ENCODE measurements at places on chromosomes 12 and 14.

GRCh38 chr12:107134558-107134957, 41.2 kb upstream of the CRY1 start:
- no peak for DNase-seq

GRCh38 chr12:116650585-116651087, 87.2 kb downstream of the SPRING1 start:
- no peak for DNase-seq

- no peak for DNase-seq
Observed at GRCh38 chr14:98935921-98936320, 336.1 kb downstream of the BCL11B start.

DNA sequence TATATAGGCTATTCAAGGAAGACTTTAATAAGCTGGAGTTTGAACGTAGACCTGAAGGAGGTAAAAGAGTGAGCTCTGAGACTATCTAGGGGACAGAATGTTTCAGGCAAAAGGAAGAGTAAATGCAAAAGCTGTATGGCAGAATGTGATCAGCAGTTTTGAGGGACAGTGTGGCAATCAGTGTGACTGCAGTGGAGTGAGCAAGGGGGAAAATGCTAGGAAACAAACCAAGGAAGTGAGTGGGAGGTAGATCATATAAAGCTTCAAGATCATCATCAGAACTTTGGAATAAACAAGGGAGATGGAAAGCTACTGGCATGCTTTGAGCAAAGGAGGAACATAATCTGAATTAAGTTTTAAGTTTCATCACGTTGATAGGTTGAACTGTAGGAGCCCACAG, 67.5 kb upstream of the BTG1 start:
- no peak for DNase-seq

DNA sequence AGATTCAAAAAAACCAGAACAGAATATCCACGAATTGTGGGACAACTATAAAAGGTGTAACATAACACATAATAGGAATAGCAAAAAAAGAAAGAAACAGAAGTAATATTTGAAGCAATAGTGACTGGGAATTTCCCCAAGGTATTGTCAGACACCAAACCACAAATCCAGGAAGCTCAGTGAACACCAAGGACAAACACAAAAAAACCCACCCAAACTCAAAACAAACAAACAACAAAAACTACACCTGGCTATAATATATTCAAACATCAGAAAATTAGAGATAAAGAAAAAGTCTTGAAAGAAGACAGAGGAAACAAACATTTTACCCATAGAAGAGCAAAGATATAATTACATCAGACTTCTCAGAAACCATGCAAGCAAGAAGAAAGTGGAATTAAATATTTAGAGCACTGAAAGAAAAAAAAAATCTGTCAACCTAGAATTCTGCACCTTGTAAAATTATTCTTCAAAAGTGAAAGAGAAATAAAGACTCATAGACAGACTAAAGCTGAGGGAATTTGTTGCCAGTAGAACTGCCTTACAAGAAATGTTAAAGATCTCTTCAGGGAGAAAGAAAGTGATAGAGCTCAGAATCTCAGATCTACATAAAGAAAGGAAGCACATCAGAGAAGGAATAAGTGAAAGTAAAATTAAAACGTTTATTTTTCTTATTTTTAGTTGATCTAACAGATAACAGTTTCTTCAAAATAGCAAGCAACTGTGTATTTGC, 12.1 kb upstream of the HMGA2 start:
- no peak for DNase-seq

- DNase-seq, result no peak
Observed at GRCh38 chr12:6820166-6820565, 1.5 kb upstream of the GPR162 start.

DNA sequence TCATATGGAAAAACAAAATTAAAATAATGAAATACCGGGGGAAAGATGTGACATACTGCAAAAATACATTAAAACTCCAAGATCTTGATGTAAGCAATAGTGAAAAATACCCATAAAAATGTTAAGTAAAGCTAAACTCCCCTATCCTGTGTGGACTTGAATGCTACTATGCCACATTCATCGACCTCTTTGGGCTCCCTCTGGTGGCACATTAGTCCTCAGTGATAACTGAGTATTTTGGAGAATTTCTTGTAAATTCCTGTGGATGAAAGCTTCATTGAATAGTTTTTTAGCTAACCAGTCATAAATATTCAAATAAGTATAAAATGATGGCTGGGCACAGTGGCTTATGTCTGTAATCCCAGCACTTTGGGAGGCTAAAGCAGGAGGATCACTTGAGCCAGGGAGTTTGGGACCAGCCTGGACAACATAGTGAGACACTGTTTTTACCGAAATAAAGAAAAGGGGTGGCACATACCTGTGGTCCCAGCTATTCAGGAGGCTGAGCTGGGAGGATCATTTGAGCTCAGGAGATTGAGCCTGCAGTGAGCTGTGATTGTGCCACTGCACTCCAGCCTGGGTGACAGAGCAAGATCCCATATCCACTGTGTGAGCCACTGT, 42.4 kb upstream of the SGPP1 start:
- DNase-seq, result no peak

DNA sequence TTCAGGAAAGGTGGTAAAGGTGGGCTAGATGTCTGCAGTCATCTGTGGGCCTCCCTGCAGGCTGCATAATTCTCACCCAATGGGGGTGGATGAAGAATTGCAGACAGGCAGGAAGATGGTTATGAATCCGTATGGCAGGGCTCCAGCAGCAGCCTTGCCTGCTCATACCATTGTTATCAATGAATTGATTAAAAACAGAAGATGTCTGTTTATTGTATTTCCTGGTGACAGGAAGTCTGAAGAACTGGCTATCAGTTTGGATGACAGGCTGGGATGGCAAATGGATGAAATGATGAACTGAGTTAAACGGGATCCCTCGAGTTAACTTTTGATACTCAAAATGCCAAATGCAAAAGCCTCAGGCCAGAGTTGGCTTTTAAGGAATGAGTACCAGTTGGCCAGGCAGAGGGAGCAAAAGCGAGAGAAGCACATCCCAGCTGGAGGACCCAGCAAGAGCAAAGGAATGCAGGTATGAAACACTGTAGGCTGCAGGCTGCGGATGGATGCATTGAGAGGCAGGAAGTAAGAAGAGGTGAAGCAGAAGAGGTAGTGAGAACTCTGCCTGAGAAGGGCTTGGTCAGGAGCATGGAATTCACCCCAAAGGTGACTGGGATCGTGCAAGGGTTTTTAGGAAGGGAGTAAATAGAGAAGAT, 550.0 kb upstream of the TBX3 start:
- DNase-seq, result no peak

DNA sequence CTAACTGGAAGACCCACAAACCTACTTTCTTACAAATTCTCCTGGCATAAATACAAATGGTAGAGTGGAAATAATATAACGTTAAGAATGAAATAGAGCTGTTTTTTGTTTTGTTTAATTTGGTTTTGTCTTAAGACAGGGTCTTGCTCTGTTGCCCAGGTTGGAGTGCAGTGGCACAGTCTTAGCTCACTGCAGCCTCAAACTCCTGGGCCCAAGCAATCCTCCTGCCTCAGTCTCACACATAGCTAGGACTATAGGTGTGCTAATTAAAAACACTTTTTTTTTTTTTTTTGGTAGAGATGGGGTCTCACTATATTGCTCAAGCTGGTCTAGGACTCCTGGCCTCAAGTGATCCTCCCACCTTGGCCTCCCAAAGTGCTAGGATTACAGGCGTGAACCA, 4.1 kb upstream of the DHH start:
- no peak for DNase-seq

GRCh38 chr12:53004582-53004981, 1.7 kb upstream of the EIF4B start:
- no peak for DNase-seq

GRCh38 chr12:109009766-109010165, 11.1 kb downstream of the SVOP start:
- DNase-seq, result no peak

- no peak for DNase-seq
Observed at GRCh38 chr12:124761871-124762270, 101.8 kb downstream of the SCARB1 start.

DNA sequence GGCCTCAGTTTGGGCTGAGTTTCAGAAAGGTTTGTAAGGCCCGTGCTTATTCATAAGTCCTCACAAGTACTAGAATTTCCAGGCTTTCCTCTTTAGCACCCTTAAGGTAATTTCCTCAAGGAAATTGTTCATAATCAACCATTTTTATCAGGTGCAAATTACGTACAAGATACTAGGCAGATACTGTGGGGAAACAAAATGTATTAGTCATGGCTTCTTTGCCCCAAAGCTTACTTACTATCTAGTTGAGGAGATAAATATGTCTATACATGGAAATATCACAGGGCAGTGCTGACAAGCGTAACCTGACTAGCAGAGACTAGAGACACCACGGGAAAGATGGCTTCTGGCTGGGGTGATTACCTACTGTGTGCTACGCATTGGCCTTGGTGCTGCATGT, 22.5 kb downstream of the MAX start:
- DNase-seq, result no peak

DNA sequence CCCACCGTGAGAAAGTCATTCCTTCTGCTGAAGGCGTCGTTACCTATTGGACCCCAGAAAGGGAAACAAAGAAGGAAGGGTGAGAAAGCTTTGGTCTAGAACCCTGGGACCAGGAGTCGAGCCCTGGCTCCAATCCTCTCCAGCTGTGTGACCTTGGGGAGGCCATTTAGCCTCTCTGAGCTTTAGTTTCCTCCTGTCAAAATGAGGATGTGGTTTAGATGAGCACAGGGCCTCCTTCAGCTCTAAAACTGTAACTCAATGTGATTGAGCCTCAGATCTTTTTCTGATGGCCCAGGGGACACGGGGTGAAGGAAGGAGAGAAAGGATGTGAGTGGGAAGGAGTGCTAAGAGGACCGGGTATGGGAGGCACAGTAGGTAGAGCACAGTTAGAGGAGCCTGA, 7.7 kb downstream of the JDP2 start:
- DNase-seq, result no peak

- DNase-seq, result no peak
Observed at GRCh38 chr14:34241185-34241711, 220.8 kb downstream of the SPTSSA start.

DNA sequence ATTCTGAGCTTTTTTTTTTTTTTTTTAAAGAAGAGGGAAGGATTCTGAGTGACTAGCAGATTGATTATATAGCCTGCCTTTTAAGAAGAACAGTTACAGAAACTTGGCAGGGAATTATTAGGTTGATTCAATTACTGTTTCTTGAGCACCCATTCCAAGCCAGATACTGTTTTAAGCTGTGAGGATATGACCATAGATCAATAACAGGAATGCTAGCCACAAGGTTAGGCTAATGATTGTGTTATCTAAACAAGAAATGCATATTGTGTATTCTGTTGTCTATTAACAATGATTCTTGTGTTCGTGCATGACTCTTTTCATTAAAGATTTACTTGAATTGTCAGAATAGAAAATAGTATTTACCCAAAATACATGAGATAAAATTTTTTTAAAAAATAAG, 67.1 kb downstream of the PRORP start:
- DNase-seq, result no peak

- DNase-seq, result no peak
Observed at GRCh38 chr12:52434760-52435530, 774 bp upstream of the KRT75 start.

DNA sequence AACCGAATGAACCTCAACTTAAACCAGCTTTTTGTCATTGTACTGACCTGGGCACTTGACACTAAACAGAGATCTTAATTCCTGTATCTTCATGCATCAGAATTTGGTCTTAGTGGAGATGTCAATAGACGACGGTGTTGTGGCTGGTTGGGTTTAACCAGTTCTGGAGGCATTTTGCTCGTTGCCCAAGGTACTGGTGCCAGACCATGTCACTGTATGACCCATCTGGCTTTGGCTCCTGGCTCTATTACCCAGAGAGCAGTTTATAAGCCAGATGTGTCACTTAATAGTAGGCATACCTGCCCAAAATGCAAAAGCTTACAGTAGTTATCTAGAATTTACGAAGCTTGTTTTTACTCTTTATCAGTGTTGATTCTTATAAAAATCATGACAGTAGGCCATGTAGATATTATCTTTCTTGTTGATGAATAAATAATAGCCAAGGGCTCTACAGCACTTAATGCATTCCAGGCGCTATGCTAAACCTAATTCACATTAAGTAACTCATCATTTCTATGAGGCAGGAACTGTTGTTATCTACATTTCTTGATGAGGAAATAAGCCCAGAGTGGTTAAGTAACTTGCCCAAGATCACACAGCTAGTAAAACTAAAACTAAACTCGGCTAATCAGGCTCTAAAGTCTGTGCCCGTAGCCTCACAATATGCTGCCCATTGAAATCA, 179.7 kb upstream of the HIF1A start:
- DNase-seq, result no peak

DNA sequence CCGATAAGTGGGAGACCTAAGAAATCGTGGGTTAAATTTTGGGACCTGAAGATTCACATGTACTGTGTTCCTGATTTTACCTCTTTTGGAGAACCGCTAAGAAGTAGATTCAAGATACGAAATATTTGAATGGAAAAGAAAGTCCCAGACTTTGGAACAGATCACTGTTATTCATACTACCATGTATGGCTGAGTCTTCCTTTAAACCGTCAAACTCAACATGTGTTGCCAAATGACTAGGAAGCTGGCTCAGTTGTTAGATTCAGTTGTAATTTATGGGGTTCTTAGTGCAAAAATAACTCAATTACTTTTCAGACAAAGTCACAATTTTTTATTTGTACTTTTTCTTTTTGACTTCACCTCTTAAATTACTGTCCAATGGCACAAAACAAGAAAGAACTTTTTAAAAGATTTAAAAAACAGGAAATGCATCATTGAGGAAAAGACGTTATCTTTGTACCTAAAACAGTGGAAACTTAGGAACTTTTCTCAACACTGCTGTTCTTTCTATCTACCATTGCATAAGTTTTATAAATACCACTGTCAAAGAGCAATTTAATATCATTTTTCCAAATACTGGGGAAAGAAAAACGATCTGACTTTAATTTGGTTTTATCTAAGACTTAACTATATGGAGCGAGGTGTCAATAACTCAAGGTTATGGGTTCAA, 15.7 kb downstream of the RERG start:
- DNase-seq, result no peak

DNA sequence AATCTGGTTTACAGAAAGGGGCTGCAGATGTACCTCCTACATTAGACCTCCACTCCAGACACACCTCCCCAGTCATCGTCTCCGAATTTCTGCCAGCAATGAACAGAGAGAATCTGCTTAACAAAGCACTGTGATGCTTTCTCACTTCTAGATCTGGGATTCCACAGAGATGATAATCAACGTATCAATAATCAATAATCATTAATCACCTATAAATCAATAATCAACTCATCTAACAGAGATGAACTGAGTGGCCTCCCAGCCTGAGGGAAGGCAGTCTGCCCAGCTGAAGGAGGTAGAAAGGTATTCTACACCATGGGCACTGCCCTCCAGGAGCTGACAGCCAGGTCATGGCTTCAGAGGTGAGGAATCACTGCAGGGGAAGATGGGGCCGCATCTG, 183.2 kb downstream of the TMEM132D start:
- no peak for DNase-seq

DNA sequence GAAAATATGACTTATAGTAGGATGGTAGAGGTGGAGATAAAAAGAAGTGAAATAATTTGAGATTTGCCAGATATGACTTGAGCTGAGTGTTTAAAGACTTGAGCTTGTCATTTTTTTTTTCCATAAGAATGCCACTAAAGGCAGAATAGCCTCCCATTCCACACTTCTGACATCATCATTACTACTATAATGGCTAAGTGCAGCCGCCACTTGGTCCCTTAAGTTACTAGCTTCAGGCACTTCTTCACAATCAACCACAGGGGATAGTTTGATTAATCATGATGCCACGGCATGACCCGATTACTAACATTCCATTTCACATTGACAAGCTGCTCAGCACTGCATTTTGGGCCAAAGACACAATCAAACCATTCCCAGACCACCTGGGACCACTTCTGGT, 127.9 kb downstream of the EFCAB11 start:
- no peak for DNase-seq

All from progenitor cell of endocrine pancreas (in vitro differentiated cells).